ENCODE measurements at places on chromosomes 12 and 14.

- DNase-seq, result no peak
Observed at GRCh38 chr14:90837355-90837754, 21.1 kb upstream of the TTC7B start.

DNA sequence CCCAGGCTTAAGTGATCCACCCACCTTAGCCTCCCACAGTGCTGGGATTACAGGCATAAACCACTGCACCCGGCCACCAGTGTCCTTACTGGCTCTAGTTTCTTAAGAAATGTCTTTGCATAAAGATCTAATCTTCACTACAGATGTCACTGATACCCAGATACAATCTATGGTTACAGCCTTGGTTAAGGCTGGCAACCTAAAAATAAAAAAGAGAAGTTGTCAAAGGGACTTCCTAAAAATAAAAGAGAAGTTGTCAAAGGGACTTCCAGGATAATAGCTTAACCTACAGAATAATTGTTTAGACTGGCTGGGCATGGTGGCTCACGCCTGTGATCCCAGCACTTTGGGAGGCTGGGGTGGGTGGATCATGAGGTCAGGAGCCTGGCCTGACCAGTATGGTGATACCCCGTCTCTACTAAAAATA lies 27.6 kb downstream of the ETFBKMT start:
- DNase-seq, result peak; percentile 86

GRCh38 chr14:101131451-101131916 lies 228.0 kb upstream of the RTL1 start:
- no peak for DNase-seq

- no peak for DNase-seq
Observed at GRCh38 chr14:90159146-90159545, 97.2 kb upstream of the PSMC1 start.

GRCh38 chr14:43540948-43541347 lies 966.1 kb downstream of the FSCB start:
- no peak for DNase-seq

DNA sequence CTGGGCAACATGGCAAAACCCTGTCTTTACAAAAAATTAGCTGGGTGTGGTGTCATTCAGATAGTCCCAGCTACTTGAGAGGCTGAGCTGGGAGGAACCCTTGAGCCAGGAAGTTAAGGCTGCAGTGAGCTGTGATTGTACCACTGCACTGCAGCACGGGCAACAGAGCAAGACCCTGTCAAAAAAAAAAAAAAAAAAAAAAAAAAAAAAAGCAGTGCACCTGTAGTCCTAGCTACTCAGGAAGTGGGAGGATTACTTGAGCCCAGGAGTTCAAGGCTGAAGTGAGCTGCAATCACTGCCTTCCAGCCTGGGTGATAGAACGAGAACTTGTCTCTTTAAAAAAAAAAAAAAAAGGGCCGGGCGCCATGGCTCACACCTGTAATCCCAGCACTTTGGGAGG lies 5.6 kb downstream of the REM2 start:
- no peak for DNase-seq

GRCh38 chr12:96522690-96523089 lies 33.3 kb downstream of the CFAP54 start:
- no peak for DNase-seq

- DNase-seq, result no peak
Observed at GRCh38 chr12:28807535-28807934, 341.5 kb upstream of the FAR2 start.

- peak; percentile 51 for DNase-seq
Observed at GRCh38 chr14:60233251-60233650, 15.8 kb upstream of the PPM1A start.

- DNase-seq, result no peak
Observed at GRCh38 chr12:114935658-114936057, 251.7 kb upstream of the TBX3 start.

DNA sequence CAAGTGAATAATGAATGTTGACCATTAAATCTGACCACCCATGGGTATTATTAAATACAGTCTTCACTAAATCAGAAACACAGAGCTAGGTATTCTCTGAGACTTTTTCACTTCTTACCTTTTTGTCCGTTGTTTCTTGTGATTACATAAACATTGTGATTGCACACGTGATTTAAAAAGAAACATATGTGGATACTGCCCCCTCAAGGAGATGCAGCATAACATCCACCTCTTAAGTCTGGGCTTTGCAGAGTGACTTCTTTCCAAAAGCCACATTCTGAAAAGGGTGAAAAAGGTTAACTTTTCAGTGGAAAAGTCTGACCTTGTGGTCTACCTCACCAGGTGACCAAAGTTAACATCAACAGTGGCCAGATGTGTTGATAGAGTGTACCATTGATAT lies 185.5 kb upstream of the FAR2 start:
- peak; percentile 1 for DNase-seq

DNA sequence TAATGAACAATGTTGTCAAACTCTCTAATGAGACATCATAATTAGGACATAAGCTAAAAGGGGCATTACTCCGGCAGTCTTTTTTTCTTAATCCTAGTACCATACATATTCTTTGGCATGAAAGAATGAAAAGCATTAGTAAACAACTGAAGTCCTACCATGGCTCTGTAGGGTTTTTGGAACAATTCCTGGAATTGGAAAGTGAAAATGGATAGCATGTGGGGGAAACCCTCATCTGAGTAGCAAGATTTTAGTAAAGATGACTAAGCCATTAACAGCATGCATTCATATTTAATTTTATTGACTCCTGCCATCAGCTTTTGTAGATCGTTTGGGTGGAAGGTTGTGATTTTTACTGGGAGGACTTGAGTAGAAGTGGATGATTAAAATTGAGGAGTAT lies 216.2 kb upstream of the PDZRN4 start:
- no peak for DNase-seq

DNA sequence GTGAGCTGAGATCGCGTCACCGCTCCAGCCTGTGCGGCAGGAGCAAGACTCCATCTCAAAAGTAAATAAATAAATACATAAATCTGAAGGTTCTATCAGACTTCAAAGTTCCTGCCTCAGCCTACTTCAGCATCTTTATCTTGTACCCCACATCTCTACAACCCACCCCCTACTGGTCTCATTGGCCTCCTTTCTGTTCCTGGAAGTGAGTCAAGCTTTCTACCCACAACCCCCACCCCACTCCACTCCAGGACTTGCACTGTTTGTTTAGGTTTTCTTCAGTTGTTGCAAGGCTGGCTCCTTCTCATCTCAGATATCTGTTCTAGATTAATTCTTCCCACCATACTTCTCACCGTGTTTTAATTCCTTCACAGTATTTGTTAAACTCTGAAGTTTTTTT lies 714 bp upstream of the PSMC6 start:
- DNase-seq, result no peak

DNA sequence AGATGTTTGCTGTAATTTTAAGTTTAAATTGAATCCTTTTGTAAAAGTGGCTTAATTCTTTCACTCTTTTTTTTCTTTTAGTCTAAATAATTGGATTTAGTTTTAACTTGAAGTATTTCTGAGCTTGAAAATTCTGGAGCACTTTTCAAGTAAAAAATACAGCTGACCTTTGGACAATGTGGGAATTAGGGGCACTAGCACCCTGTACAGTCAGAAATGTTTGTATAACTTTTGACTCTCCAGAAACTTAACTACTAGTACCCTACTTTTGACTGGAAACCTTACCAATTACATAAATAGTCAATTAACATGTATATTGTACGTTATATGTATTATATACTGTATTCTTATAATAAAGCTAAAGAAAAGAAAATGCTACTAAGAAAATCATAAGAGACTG lies 7.8 kb downstream of the KTN1 start:
- no peak for DNase-seq

GRCh38 chr12:120658286-120659150 lies 18.1 kb downstream of the CABP1 start:
- DNase-seq, result no peak

DNA sequence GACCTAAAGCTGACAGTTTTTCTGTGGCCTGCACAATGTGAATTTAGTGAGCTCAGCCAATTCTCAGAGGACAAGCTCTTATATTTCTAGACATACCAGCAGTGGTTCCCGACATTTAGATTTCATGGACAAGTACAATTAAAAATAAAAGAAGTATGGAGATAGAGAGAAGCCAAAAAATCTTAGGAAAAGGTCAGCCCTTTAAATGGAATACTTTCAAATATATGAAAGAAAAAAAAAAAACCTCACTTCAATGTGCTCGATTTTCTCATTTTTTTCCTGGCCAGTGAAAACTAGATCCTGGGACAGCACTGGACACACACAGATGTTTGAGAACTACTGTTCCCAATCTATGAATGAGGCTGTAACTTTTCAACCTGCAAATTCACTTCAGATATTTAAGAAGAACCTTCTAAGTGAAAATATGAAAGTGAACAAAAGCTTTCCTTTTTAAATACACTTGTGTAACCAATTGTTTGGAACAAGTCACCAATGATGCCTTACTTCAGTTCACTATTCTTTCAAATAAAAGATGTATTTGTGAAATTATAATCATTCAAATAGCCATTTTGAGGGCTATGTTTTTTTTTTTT lies 109.4 kb downstream of the SLC38A1 start:
- DNase-seq, result no peak

- DNase-seq, result peak; percentile 5
Observed at GRCh38 chr14:51431741-51432140, 191.7 kb downstream of the TMX1 start.

Data from suppressor macrophage treated with lipopolysaccharide for 1 hour (primary cell).